ENCODE measurements at places on chromosomes 13 and 19. TPM values are rescaled to one million over a fixed set of nuclear protein-coding genes. Genes with fewer than 3 reads are reported as not detected.
A peak's percentile ranks its signal among the peaks of the same experiment; 100 is the strongest.

The TMC4 gene
- total RNA-seq, result 40.8 TPM

GRCh38 chr19:9966448-9966847 is 30.1 kb upstream of the OLFM2 start:
- no peak for DNase-seq

GRCh38 chr19:4722671-4723594 is 709 bp downstream of the DPP9 start:
- no peak for DNase-seq

The SPACA4 gene
- total RNA-seq, result not detected

GRCh38 chr13:26050568-26051230 is 1.1 kb downstream of the SHISA2 start:
- DNase-seq, result peak; percentile 79

DNA sequence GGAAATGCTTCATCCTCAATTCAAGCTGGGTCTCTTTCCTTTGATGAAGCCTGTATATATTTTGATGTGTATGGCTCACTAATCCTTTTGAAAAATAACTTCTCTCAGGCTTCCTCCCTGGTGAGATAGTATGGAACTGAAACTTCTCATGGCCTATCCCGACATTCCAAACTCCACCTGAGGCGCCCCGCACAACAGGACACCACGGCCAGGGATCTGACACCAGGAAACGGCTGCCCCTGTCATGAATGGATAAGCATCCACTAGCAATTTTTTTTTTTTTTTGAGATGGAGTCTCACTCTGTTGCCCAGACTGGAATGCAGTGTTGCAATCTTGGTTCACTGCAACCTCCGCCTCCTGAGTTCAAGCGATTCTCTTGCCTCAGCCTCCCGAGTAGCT is 16.4 kb downstream of the SLC7A1 start:
- no peak for DNase-seq

The C19orf33 gene
- 91.8 TPM for total RNA-seq

DNA sequence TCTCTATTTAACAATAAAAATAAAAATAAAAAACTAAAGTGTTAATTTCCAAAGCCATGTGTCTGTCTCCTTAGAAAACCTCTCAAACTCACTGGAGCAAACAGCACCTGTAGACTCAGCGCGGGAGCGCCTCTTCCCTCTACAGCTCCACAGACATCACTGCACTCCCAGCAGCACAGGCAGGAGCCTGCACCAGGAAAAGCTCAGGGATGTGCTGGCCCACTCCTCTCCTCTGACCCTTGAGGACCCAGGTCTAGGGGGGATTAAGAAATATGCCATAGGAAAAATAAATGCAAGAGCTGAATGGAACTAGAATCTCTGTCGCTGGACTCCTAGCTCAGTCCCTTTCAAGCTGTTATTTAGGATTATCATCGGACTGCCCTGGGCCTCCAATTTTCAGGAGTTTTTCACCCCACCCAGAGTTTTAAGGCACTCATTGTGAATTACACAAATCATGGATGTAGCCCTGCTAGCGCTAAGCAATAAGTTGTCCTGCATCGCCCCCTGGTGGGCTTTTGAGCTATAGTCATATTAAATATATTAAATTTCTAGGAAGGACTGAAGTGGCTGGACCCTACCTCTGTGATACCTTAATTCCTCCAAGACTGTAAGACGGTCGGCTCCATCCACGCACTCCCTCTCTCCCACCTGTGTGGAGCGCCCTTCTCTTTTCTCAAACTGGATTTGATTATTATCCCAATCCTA is 333.9 kb downstream of the UQCRFS1 start:
- DNase-seq, result peak; percentile 71

The PRTN3 gene
- total RNA-seq, result 23.3 TPM

- no peak for DNase-seq
Measured at GRCh38 chr19:35959040-35959967, 23.1 kb downstream of the LRFN3 start.

The LIM2 gene
- total RNA-seq, result not detected

The ATP8A2 gene
- total RNA-seq, result 2.7 TPM

GRCh38 chr13:53782488-53782961 is 753.9 kb downstream of the OLFM4 start:
- peak; percentile 89 for DNase-seq

The RFXAP gene
- total RNA-seq, result 9.5 TPM

The LRRC25 gene
- 8.5 TPM for total RNA-seq

DNA sequence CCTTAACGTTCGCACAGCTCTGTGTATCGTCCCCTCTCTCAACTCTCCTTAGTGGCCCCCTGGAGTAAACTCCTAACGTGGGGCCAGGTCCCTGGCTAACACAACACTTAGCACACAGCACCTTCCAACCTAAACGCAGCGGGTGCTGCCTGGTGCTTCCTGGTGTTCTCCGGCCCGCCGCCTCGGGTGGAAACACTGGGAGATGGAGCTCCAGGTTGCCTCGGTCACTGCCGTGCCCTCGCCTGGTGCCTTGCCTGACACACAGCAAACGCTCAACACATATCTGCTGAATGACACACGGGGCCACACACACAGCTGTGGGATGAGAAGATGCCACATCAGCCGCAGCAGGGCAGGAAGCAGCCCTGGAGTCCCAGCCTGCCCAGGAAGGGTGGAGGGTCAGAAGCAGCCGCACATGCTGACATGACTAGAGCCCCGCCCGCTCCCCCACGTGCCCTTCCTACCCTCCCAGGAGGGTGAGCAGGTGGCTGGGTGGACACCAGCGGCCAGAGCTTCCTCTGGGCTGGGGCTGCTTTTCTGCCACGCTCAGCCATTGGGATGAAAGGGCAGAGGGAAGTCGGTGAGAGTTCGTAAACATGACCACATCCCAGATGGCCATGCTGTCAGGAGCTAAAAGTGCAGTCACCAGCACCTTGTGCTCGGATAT is 6.6 kb downstream of the PEPD start:
- peak; percentile 20 for DNase-seq

The RFX2 gene
- 22.6 TPM for total RNA-seq

DNA sequence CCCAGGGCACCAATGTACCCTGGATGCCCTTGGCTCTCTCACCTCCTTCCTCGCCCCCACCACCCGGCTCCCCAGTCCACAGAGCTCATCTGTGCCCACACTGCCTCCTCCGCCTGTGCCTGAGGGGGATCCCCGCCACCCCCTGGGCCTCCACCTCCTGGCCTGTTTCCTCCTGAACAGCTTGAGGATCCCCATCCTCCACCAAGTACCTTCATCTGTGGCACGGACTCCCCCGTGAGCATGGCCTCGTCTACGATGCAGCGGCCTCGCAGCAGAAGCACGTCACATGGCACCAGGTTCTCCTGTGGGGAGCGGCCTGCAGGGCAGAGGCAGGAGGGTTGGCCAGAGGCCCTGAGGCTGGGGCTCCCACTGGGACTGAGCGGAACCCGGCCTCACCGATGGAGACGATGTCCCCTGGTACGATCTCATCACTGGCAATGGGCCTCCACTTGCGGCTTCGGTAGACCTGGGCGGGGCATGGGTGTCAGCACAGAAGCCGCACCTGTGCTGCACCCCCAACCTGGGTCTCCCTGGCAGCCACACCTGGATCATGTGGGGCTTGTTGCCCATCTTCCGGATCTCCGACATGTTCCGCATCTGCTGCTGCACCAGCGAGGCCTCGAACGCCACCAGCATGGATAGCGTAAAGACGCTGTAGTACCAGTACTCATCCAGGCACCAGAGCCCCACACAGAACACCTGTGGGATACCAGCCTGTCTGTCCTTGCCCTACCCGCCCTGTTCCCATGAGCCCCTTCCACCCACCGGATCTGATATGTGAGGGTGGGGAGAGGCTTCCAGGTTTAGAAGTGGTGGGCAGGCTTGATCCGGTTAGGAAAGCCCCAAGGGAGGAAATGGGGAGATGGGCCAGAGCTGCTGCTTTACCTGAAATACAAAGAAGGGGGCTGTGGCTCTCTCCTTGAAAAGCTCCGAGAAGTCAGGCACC is 6.8 kb downstream of the ATP13A1 start:
- DNase-seq, result no peak

The CDC42EP5 gene
- 24.9 TPM for total RNA-seq

DNA sequence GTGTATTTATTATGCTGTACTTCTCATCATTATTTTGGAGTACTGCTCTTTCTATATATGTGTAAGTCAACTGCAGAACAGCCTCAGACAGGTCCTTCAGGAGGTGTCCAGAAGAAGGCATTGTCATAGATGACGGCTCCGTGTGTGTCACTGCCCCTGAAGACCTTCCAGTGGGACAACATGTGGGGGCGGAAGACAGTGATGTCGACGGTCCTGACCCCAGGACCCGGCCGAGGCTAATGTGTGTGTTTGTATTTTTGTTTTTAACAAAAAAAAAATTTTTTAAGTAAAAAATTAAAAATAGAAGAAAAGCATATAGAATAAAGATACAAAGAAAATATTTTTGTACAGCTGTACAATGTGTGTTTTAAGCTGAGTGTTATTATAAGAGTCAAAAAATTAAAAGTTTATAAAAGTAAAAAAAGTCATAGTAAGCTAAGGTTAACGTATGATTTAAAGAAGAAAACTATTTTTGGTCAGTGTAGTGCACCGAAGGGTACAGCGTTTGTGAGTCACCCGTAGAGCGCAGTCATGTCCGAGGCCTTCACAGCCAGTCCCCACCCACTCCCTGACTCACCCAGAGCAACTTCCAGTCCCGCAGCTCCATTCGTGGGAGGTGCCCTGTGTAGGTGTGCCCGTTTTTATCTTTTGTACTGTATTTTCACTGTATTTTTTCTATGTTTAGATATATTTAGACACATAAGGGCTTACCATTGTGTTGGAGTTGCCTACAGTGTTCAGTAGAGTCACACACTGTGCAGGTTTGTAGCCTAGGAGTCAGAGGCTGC is 42.2 kb upstream of the SPACA7 start:
- no peak for DNase-seq

DNA sequence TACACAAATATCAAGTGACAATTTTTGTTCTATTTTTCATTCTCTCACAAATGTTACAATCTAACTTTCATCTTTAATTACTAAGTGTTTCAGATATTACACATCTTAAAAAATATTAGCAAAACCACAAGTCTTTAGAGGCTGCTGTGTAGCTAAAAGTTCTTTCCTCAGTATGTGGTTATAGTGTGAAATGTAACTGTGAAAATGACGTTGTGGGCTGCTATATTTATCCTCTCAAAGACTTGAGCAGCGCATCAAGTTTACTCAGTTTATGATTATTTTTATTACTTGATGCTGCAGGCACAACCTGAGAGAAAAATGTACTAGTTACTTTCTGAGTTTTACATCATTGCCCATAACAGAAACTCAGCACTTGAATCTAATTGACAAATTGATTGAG is 2860.6 kb upstream of the PCDH20 start:
- DNase-seq, result no peak

DNA sequence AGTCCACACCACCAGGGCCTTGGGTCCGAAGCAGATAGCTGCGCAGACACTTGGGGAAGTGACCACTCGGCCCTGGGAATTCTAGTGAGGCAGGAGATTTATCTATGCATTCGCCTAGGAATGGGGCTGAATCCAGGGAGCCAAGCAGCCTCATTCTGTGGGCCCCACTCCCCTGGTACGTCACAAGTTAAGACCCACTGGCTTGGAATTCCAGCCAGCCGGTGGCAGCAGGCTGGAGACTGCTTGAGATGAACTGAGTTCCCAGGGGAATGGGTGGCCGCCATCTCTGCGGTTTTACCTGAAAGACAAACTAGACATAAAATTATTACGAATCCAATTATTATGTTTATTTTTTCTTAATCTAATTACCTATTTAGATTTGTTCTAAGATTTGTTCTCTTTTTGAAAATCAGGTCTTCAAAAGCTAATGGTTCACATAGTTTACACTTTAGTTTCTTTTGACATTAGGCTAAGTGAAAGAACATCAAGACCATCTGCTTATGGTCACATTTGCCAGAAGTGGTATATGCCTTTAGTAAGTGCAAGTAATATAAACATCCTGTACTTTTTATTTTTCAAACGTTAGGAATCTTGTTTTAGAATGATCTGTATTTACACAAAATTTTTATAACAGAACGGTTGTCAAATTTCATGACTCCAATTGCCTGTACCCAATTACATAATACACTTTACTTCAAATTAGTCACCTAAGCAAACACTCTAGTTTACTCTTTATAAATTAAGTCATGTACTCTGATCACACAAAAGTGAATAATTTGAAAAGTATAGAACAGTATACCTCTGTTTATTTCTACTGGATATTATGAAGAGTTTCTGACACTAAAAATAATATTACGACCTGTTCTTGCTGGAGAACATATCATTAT is 74.4 kb downstream of the SLITRK6 start:
- DNase-seq, result peak; percentile 77

- DNase-seq, result no peak
Measured at GRCh38 chr19:13742756-13743155, 21.6 kb upstream of the MRI1 start.

The ZNF433 gene
- total RNA-seq, result 5.8 TPM

GRCh38 chr13:94454906-94455305 is 24.6 kb downstream of the DCT start:
- DNase-seq, result no peak

DNA sequence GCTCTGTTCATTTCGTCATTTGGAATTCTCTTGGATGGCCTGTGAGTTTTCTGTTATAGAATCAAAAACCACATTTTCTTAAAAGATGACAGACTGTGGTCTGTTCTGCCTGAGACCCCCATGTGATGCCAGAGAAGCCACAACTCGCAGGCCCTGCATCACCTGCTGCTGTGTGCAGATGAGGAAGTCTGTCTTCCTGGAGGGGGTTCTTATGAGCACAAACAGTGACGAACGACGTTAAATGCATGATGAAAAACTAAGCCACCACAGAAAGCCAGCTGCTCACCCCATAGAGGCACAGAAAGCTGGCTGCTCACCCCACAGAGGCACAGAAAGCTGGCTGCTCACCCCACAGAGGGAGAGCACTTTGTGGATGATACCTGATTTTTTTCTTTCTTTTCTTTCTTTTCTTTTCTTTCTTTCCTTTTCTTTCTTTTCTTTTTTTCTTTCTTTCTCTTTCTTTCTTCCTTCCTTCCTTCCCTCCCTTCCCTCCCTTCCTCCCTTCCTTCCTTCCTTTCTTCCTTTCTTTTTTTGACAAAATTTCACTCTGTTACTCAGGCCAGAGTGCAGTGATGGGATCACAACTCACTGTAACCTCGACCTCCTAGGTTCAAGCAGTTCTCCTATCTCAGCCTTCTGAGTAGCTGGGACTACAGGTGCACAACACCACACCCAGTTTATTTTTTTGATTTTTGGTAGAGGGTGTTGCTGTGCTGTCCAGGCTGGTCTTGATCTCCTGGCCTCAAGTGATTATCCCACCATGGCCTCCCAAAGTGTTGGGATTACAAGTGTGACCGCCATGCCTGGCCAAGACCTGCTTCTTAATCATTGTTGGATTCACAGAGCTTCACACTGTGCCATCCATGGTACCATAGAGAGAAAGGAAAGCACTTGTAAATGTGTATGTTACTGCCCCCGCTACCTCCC is 1191.4 kb downstream of the UQCRFS1 start:
- DNase-seq, result no peak

- DNase-seq, result peak; percentile 69
Measured at GRCh38 chr13:109131698-109132257, 502.4 kb downstream of the MYO16 start.

GRCh38 chr13:68509734-68510621 is 1279.8 kb upstream of the PCDH9 start:
- DNase-seq, result no peak

- DNase-seq, result no peak
Measured at GRCh38 chr13:102651892-102652291, 43.0 kb downstream of the METTL21C start.

- DNase-seq, result no peak
Measured at GRCh38 chr19:47096721-47097120, 16.9 kb downstream of the ZC3H4 start.

The FAM83E gene
- total RNA-seq, result 41.1 TPM

Data from lung (tissue), 17 donors.